ENCODE measurements at places on chromosomes 3 and 15. TPM values are rescaled to one million over a fixed set of nuclear protein-coding genes. Genes with fewer than 3 reads are reported as not detected.

IL17RB gene
- total RNA-seq: 1.1 TPM

BNIP2 gene
- total RNA-seq: 172 TPM

FOXB1 gene
- not detected for total RNA-seq

MOBP gene
- total RNA-seq: 0.47 TPM

CFAP20DC gene
- 0.13 TPM for total RNA-seq

NRG4 gene
- 0.13 TPM for total RNA-seq

Measured in gastroesophageal sphincter (tissue), 4 donors.